Activated T-cell treated with anti-CD3 and anti-CD28 coated beads, Interleukin-2, amount 50 U/mL, for 48 hours (primary cell): ENCODE measurements at places on chromosomes 7 and 10.
A peak's percentile ranks its signal among the peaks of the same experiment; 100 is the strongest.

DNA sequence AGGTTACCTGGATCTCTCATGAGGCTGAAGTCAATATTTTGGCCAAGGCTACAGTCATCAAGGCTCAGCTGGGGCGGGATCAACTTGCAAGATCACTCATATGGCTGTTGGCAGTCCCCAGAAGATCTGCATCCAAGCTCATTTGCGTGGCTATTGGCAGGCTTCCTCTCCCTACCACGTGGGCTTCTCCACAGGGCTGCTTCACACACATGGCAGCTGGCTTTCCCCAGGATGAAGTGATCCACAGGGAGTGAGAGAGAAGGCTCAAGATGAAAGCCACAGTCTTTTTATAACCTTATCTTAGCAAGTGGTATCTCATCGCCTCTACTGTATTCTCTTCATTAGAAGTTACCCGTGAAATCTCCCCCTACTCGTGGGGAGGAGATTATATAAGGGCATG is 167.4 kb downstream of the TMEM26 start:
- no peak for DNase-seq

- DNase-seq: no peak
These were observed 235.4 kb downstream of the ZNF716 start for GRCh38 chr7:57685418-57685817.

- DNase-seq: no peak
These were observed 148.0 kb downstream of the C10orf105 start for GRCh38 chr10:71571460-71572175.

DNA sequence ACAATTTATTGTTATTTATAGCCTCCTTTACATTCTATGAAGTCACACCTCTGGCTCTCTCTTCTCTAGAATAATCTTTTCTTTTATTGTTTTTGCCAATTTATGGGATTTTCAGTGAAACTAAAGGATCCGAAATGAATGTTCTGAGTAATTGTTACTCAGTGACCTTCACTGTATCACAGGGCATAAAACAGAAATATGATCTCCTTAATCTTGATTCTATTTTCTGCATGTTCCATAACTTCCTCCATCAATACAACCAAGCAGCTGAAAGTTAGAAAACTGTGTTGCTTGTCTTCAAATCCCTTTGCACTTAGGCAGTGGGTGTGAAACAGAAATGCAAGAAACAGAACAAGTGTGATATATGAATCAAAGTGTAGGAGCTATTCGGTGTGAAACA is 57.4 kb upstream of the FERD3L start:
- DNase-seq: no peak

DNA sequence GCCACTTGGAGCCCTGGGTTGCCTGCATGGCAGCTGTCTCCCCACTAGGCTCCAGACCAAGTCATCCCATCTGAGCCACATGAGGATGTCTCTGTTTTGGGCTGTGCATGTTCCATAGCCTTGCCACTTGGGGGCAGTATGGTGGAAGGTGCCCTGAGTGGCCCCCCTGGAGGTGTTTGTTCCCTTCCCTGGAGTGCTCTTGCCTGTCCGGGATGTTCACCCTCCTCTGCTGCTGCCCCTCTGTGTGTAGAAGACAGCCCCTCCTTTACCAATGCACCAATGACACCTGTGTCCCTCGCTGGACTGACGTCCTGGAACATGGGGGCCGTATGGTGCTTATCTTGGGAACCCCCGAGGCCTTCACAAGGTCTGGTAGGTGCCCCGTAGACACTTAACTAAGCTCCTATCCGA is 100.2 kb downstream of the ACTR3B start:
- DNase-seq: peak; percentile 31

DNA sequence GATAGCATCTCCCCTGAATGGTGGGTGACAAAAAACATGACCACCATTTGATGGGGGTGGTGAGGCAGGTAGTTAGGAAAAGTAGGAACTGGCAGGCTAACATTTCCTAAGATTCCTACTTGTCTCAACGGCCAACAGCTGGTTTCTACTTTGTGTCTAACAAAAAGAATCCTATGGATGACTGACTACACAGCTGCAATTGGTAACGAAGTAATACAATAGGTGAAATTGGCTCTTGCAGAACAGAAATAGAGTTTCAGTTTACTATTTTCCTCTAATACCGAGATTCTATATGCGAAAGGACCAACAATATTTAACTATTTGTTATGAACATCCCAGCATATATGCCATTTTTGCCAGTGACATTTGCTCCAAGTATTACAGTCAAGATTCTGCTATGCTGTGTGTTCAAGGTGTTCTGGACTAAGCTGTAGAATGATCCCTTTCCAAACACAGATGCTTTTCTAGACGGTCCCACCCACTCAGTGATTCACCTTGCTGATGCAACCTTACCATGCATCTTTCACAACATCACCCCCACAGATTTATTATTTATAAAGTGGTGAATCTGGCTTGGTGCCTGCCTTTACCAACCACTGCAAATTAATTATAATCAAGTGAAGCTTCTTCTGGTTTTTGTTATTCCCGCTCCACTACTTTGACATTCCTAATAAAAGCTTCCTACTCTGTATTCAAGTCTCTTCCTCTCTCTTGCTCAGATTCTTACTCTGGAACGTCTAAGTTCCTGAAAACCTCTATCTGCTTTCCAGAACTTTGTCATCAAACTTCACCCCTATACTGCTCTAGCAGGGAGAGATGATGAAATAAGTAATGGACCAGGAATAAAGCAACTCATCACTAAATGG is 16.8 kb downstream of the BBIP1 start:
- DNase-seq: peak; percentile 46

- no peak for DNase-seq
These were observed 20.5 kb upstream of the CFAP46 start for GRCh38 chr10:132962623-132963429.

- no peak for DNase-seq
These were observed 60.1 kb upstream of the GPR26 start for GRCh38 chr10:123606006-123606405.

DNA sequence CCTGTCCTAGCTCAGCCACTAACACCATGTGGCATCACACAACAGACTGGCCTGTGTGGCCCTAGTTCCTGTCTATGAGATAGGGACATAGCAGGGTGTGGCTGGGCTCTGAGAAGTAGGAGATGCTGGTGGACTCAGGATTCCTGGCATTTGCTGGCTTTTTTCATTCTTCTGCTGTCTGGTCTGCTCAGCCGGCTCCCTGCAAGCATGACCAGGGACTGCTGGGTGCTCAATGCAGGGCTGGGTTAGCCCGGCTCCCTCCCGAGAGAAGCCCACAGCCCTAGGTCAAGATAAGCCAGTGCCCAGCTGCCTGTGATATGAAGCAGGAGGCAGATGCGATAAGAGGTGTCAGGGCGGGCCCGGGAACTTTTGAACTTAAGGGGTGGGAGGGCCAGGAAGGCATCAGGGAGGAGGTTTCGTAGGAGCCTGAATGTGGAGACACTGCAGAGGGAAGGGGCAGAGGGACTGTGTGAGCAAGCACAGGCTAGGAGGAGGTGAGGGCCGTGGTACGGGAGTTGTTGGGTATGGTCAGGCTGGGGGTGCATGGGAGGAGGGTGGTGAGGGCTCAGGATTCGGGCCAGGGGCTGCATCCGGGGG is 3.5 kb downstream of the AQP1 start:
- DNase-seq: no peak

DNA sequence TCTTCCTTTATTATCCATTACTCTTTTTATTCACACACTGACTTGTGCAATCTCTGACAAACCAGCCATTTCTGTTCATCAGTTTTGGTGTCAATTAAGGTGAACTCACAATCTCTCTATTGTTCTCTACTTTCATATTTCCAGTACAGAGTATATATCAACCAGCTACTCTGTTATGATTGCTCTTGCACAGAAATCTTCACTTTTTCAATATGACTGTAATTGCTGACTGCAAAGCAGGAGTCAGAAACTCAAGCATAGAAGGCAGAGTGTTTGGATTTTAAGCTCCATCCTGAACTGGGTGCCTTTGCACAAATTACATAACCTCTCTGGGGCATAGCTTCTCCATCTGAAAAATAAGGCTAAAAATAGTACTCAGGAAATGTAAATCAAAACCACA is 1042.0 kb downstream of the GRM8 start:
- no peak for DNase-seq

GRCh38 chr7:127755521-127755920 is 103.5 kb downstream of the SND1 start:
- no peak for DNase-seq

DNA sequence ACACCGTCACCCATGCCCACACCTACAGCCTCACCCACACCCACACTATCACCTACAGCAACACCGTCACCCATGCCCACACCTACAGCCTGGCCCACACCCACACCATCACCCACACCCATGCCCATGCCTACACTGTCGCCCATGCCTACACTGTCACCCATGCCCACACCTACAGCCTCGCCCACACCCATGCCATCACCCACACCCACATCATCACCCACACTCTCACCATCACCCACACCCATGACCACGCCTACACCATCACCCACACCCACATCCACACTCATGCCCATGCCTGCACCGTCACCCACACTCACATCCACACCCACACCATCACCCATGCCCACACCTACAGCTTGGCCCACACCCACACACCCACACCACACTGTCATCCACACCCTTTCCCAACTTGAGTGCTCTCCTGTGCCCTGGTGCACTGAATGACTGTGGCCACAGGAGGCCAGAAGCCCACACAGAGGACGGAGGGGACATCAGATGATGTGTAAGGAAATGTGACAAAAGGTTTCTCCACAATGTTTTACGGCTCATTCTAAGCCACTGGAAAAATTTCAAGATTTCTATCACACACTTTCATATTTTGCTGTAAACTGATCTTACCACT is 153.3 kb downstream of the WDR37 start:
- DNase-seq: no peak

- DNase-seq: no peak
These were observed 112.1 kb upstream of the AFAP1L2 start for GRCh38 chr10:114516356-114516755.

DNA sequence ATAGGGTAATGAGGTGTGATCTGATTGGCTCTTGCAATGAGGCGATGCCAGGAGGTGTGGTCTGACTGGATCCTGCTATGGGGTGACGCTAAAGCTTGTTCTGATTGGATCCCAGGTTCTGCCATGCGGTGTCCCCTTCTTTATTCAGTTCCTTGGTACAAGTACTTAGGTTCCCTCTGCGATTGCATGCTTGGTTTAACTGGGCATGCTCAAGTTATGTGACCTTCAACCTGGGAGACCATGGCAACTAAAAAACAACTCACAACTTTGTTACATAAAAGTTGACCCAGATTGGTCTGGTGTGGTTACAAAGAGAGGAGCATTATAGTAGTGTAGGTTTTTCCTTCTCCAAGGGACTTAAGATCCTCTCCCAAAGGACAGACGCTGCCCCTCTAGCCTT is 49.5 kb upstream of the DNAJC1 start:
- no peak for DNase-seq

DNA sequence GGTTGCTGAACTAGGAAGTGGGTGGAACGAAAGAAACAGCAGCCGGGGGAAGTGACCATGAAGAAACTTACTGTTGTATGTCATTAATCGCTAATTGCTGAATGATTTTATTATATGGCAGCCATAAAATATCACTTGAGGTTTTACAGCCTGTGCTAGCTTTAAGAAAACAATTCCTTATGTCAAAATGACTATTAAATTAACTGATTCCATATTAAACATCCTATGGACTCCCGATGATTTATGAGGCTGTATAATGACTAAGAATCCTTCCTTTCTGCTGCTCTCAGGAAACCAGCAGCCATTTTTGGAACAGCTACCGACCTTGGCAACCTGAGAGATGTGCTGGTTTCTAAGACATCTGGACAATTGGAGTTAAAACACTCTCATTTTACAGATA is 421.9 kb downstream of the SORCS3 start:
- DNase-seq: no peak

GRCh38 chr7:44994877-44995554 is 5.0 kb upstream of the CCM2 start:
- no peak for DNase-seq

- DNase-seq: no peak
These were observed 478.6 kb downstream of the GRID1 start for GRCh38 chr10:85888004-85888403.

GRCh38 chr7:16755397-16755796 is 1.8 kb downstream of the TSPAN13 start:
- no peak for DNase-seq

GRCh38 chr7:130909161-130909836 is 175.3 kb upstream of the KLF14 start:
- no peak for DNase-seq

DNA sequence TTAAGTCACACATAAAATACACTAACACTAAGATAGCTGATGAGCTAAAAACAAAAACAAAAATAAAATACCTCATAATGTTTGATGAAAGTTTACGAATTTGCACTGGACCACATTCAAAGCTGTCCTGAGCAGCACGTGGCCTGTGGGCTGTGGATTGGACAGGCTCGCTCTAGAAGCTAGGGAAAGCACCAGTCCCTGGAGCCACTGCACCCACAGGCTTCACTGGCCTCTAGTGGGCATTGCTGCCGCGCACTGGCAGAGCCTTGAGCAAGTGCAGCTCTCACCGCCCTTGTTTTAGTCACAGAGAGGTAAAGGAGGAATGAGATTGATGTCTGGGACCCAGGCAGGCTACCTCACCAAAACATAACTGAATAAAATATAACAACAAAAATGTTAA is 67.6 kb downstream of the PAX2 start:
- no peak for DNase-seq

GRCh38 chr10:45220931-45221330 is 94.5 kb downstream of the OR13A1 start:
- no peak for DNase-seq

GRCh38 chr10:19930936-19931893 is 115.0 kb downstream of the PLXDC2 start:
- no peak for DNase-seq

GRCh38 chr7:96080027-96080426 is 241.9 kb downstream of the SLC25A13 start:
- no peak for DNase-seq

- no peak for DNase-seq
These were observed 287.5 kb upstream of the NFE2L3 start for GRCh38 chr7:25864511-25864910.

- no peak for DNase-seq
These were observed 48.5 kb upstream of the ABLIM1 start for GRCh38 chr10:114706458-114707055.

- no peak for DNase-seq
These were observed 234.6 kb downstream of the SNX10 start for GRCh38 chr7:26526265-26526587.

GRCh38 chr7:39285256-39285655 is 280.9 kb upstream of the YAE1 start:
- no peak for DNase-seq

DNA sequence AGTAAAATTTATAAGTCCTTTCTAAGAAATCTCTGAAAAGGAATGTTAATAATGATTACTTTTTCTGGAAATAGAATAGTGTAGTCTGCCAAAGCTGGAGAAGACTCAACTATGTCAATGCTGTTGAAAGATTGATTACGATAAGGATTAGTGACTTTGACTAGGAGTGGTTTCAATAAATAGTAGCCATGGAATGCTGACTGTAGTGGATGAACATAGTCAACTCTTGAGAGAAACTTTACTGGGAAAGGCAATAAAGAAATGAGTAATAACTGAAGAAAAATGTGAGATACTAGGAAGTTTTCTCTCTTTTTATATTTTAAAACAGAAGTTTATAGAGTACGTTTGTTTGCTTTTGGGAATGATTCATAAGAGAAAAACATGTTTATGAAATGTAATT is 105.0 kb upstream of the CDK13 start:
- no peak for DNase-seq

- DNase-seq: peak; percentile 36
These were observed at the start of gene SH3PXD2A for GRCh38 chr10:103855424-103855823. SH3PXD2A (minus strand) TSS chr10:103855576; CDS start chr10:103855266, 310 bp downstream.
